ENCODE measurements at places on chromosomes 4 and X.
A peak's percentile ranks its signal among the peaks of the same experiment; 100 is the strongest.

DNA sequence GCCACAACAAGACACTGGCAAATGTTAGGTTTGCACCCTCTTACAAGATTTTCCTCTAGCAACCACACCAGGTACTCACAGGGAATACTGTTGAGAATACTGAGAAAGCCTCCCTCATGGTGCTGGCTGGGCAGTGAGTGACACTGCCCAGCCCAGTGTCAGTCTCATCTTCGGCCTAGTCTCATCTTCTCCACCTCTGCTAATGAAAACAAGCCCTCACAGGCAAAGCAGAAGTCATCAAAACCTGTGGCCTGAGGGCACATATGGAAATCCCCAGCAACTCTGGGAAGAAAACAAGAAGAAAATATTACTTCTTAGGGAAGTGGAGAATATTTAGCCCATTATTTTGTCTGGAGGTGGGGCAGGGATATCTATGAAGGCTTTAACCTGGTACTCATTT is 7.9 kb upstream of the ADAM29 start:
- no peak for DNase-seq

DNA sequence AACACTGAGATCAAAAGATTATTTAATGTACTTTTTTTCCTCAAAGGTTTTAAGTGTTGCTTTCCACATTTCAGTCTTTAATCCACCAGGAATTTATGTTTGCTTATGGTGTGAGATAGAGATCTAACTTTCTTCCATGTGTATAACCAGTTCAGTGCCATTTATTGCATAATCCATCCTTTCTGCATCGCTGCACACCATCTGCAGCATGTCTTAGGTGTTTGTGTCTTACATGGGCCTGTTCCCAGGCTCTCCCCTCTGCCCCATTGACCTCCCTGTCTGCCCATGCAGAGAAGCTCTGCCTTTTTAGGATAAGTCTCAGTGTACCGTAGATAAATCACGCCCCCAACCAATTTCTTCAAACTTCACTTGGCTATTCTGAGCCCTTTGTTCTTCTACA is 30.3 kb downstream of the NSDHL start:
- no peak for DNase-seq

DNA sequence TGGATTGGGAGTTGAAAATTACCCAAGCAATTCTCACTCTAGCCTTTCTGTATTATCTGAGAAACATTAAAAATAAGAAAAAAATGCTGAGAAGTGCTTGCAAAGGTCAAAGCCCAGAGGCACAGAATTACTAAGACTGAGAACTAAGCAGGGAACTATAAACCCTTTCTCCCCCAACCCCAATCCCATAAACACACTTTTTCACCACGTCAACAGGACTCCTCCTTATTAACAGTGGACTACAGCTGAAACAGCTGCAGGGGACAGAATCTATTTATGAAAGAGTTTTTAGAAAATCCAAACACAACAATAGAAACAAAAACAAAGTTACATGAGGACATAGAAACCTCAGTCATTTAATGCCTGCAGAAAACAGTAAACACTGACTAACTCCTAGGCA is 984.1 kb downstream of the TRAM1L1 start:
- DNase-seq: no peak

GRCh38 chrX:66676990-66677389 is 38.1 kb upstream of the EDA2R start:
- no peak for DNase-seq

GRCh38 chr4:84878546-84878945 is 87.9 kb downstream of the WDFY3 start:
- no peak for DNase-seq

DNA sequence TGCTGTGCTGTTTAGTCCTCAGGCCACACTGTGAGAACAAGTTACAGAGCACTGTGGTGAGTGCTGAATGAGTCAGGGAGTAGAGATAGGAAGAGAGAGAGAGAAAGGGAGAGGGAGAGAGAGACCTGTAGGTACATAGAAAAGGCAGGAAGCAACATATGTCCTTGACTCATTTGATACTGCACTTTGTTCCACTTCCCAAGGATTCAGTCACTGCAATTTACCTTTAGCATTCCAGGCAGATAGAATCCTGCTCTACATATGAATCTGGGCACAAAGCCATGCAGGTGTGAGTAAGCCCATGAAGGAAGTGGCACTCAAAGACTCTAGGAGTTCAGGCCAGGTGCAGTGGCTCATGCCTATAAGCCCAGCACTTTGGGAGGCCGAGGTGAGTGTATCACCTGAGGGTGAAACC is 1.0 kb upstream of the DAPP1 start:
- DNase-seq: no peak

DNA sequence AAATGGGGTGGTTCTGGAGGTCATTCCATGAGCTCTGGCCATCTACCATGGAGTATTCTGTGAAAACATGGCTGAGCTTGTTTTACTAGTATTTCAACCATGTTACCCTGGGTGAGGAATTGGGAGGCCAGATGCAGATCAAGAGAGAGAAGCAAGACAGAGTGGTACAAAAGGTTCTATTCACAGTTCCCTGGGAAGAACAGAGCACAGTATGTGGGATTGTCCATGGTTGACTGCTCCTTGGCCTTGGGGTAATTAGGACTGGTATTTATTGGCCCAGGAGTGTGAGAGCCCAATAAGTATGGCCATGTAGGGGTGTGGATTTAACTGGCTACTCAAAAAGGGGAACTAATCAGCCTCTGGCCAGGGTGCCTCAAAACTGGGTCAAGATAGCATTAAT is 239.7 kb upstream of the GATB start:
- no peak for DNase-seq

DNA sequence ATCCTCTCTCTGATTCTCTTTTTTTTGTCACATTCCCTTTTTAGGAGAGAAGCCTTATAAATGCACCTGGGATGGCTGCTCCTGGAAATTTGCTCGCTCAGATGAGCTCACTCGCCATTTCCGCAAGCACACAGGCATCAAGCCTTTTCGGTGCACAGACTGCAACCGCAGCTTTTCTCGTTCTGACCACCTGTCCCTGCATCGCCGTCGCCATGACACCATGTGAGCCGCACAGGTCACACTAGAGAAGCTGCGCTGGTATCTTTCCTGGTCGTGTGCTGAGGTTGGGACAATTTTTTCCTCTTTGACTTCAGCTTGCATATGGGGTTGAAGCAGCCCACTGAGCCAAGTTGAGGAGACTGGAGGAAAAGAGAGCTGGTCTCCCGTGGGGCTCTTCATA is 52.1 kb downstream of the KLF8 start:
- no peak for DNase-seq

GRCh38 chrX:37722595-37722994 is 37.0 kb downstream of the XK start:
- no peak for DNase-seq

DNA sequence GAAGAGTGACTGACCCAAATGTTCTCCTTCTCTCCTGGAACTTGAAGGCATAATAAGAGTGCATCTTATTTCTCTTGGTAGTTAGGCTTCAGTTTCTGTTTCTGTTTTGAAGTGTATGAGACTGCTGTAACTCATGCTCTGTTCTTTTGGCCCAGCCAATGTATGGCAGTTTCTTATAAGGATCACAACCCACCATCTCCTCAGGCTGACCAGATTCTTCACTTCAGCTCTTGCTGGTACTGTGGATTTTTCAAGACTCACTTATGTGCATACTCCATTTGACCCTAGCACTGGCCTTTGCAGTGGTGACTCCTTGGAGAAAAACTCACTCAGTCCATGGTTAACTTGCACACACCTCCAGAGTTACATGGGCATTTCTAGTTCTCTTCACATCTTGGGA is 9.6 kb upstream of the YTHDC1 start:
- no peak for DNase-seq

- no peak for DNase-seq
Measured at GRCh38 chr4:38516190-38516589, 147.8 kb upstream of the KLF3 start.

DNA sequence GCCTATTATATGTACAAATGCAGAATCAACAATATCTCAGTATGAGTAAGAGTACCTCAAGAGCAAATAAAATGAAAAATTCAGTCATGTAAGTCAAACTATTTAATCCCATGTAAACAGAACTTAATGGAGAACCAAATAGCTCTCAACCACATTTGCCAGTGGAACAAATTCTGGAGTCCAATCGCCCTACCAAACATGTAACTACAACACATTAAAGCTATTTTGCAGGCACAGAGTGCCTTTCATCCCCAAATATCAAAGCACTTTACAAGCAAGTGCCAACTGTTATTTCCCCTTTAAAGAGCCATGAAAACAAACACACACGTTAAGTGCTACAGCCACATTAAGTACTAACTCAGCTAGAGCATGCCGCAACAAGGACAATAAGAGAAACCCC is 51.3 kb downstream of the PCDH19 start:
- no peak for DNase-seq

DNA sequence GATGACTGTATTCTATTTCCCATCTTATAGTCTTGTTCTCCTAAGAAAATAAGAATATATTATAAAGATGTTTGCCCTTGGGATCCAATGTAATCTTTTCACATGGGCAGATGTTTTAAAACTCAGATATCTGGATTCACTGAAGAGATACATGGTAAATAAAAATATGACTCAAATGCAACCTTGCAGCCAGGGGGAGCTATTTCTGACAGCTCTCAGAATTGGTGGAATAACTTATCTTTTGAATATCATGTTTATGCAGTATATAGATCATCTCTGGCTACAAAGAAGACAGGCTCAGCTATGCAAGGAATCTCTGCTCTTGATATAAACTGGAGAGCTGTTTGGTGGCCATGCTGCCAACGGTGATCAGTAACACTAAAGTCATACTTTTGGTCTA is 274.7 kb downstream of the GLUD2 start:
- DNase-seq: no peak

DNA sequence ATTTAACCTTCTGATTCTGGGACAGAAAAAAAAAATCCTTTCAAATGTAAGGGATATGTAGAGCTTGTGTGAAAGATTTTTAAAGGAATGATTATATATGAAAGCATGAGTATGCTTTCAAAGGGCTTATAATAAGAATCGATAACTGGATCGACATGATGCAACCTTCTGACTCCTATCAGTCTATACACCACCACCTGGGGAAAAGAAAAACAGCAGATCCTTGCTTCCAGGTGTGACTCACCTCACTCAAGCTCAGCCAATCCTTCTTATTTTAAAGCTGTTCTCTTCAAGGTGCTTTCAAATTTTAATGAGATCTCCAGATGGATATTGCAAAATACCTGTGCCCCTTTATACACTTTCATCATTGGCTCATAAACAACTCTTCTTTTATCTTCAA is 102.1 kb upstream of the EDNRA start:
- no peak for DNase-seq

GRCh38 chr4:67234296-67234695 is 311.0 kb downstream of the CENPC start:
- no peak for DNase-seq

GRCh38 chr4:23789762-23790161 is 100.1 kb downstream of the PPARGC1A start:
- no peak for DNase-seq

DNA sequence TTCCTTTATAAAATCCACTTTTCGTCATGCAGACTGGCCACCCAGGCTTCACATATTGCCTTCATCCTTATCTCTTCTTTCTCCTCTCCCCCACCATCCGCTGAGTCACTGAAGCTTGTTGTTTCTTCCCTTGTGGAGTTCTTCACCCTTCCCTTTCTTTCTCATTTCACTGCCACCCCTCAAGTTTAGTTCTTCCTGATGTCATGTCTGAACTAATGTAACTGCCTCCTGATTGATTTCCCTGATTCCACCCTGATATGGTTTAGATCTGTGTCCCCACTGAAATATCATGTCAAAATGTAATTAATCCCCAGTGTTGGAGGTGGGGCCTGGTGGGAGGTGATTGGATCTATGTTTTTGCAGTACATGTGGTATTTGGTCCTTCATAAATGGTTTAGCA is 151.4 kb downstream of the CPEB2 start:
- DNase-seq: no peak

- peak; percentile 25 for DNase-seq
Measured at GRCh38 chr4:45776146-45776545, 347.7 kb downstream of the GABRG1 start.

GRCh38 chr4:145501051-145501660 is 19.5 kb downstream of the SMAD1 start:
- peak; percentile 57 for DNase-seq

GRCh38 chr4:84220990-84221389 is 278.1 kb downstream of the NKX6-1 start:
- DNase-seq: no peak

DNA sequence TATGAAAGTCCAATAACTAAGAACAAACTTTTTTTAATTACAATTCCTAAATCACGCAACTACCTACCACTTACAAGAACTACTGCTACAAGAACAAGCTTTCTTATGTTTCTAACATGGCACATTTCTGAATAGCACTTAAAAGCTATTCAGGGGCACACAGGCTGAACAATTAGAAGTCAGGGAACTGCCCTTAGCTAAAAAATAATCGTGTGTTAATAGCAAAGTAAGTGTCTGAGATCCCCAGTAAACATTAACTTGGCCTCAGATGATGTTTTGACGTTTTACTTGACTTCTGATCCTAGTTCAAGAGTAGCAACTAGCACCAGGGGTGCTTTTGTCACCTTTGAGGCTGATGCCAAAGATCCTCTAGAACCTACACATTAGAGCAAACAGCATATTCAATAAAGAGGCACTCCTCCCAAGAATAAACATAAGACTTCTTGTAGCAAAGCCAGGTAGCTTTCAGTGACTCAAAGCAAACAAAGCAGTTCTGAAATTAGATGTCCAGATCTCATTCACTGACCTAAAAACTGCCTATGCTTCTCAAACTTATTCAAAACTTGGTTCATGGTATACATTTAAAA is 16.2 kb downstream of the SPOCK3 start:
- DNase-seq: no peak

GRCh38 chr4:52640808-52641565 is 18.1 kb downstream of the USP46 start:
- DNase-seq: no peak

GRCh38 chrX:108138814-108139702 is 47.5 kb downstream of the ATG4A start:
- peak; percentile 2 for DNase-seq

GRCh38 chrX:114611018-114611619 is 27.2 kb downstream of the HTR2C start:
- peak; percentile 71 for DNase-seq

- DNase-seq: no peak
Measured at GRCh38 chr4:1601852-1602654, 82.1 kb downstream of the FAM53A start.

DNA sequence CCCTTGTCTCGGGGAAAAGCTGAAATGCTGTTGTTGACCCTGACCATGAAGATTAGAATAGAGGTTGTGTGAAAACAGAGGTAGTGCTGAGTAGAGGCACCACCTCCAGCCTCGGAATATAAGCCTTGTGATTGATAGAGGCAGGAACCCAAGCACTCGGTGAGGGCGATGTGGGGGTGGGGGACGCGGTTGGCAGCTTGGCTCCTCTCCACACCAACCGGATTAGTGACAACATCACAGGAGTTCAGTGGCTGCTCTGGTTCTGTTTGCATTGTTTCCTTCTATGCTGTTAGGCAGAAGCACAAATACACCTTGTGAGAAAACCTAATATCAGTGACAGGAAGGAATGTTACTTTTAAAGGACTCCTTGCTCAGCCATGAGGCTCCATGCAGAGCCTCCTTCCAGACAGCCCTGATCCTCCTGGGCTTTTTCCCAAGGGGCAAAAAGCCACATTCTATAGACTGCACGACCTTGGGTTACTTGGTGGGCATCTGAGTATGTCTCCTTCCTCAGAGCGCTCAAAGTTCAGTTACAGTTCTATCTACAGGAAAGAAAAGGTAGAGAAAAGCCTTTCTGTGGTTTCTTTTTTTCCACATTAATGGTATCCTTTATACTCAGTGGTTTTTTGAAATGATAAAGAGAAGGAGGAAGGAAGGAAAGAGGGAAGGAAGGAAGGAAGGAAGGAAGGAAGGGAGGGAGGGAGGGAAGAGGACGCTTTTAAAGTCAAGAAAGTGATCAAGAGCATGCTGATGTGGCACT is 150.4 kb upstream of the NOCT start:
- peak; percentile 44 for DNase-seq
